ENCODE measurements at places on chromosomes 12 and 14. TPM values are rescaled to one million over a fixed set of nuclear protein-coding genes. Genes with fewer than 3 reads are reported as not detected.

DNA sequence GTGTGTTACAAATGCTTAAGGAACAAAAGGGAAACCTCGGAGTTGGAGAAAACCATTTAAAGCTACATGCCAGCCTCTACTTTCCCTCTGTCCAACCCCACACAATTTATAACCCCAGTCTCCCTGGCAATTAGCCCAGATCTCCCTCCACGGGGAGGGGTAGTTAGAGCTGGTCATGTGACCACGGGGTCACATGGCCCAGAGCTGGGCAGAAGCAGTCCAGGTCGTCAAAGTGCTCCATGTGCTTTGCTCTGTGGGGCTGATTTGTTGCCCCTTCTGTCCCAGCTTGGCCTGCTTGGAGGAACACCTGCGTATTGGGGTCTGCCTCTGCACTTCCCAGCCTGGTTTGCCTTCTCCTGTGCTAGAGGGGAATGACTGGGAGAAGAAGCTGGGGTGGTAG lies 219.1 kb downstream of the RBM19 start:
- no peak overlapping the region for H3K27ac ChIP-seq
- DNase-seq, result no peak
- H3K36me3 ChIP-seq, result peaks cover 10% of the 10 kb centered on the region
- H3K4me1 ChIP-seq, result no peaks in the 10 kb centered on the region
- no peak overlapping the region for H3K4me3 ChIP-seq
- H3K27me3 ChIP-seq, result peaks cover 75% of the 10 kb centered on the region

The TUNAR gene
- total RNA-seq, result 36.3 TPM

GRCh38 chr14:85590784-85591183 lies 60.8 kb downstream of the FLRT2 start:
- 0 out of 2 replicates have a peak, but pooled peaks cover 3% of the 10 kb centered on the region for H3K36me3 ChIP-seq
- no peak for DNase-seq
- H3K4me1 ChIP-seq, result peaks cover 8% of the 10 kb centered on the region
- no peak overlapping the region for H3K4me3 ChIP-seq
- H3K27me3 ChIP-seq, result no peaks in the 10 kb centered on the region
- peak overlapping the region; percentile 88 for H3K27ac ChIP-seq

GRCh38 chr14:71165121-71166031 lies 258.1 kb downstream of the PCNX1 start:
- DNase-seq, result no peak
- H3K27me3 ChIP-seq, result no peaks in the 10 kb centered on the region
- H3K36me3 ChIP-seq, result peaks cover 5% of the 10 kb centered on the region
- H3K27ac ChIP-seq, result no peak overlapping the region

DNA sequence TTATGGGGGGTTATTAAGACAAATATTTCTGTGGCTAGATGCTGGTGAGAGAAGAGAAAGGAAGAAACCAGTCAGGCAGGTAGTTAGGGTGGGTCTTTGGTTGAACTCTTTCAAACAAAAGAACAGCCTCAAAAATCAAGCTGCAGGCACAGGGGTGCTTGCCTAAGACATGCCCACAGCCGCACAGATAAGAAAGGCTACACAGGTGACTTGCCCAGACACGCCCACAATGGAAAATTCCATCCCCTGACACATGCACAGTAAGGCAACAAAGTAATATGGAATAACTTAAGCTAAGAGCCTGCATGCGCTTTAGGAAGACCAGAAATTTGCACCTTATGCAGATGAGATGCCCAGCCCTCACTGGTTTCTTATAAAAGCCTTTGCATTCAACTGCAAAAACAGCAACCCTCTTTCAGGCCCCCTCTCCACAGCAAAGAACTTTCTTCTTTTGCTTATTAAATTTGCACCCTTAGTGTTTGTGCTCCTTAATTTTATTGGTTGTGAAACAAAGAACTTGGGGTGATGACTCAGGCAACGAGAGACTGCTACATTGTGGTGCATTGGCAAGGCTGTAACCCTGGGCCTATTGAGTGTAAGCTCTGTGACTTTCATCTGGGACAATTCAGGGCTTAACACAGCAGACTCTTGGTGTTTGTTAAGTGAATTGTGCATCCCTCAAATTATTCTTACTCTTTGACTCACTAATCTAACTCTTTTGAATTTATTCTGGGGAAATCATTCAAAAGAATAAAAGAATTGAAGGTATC lies 149.4 kb downstream of the RPAP3 start:
- H3K4me3 ChIP-seq, result no peak overlapping the region
- H3K27me3 ChIP-seq, result no peaks in the 10 kb centered on the region
- H3K27ac ChIP-seq, result peak overlapping the region; percentile 11
- H3K36me3 ChIP-seq, result peaks cover 37% of the 10 kb centered on the region
- DNase-seq, result no peak

The CALCOCO1 gene
- total RNA-seq, result 27.0 TPM

DNA sequence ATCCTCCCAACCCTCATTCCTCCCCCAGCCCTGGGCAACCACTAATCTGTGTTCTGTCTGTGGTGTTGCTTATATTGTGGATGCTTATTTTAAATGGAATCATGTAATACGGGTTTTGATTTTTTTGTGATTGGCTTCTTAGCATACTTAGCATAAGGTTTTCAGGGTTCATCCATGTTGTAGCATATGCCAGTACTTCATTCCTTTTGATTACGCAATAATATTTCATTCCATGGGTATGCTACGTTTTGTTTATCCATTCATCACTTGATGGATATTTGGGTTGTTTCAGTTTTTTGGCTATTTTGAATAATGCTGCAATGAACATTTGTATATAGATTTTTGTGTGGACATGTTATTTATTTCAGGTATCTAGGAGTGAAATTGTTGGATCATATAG lies 82.9 kb downstream of the TSPAN9 start:
- H3K27me3 ChIP-seq, result no peaks in the 10 kb centered on the region
- H3K4me3 ChIP-seq, result no peak overlapping the region
- H3K36me3 ChIP-seq, result peaks cover 23% of the 10 kb centered on the region
- DNase-seq, result no peak
- H3K27ac ChIP-seq, result no peak overlapping the region
- H3K4me1 ChIP-seq, result peaks cover 36% of the 10 kb centered on the region

DNA sequence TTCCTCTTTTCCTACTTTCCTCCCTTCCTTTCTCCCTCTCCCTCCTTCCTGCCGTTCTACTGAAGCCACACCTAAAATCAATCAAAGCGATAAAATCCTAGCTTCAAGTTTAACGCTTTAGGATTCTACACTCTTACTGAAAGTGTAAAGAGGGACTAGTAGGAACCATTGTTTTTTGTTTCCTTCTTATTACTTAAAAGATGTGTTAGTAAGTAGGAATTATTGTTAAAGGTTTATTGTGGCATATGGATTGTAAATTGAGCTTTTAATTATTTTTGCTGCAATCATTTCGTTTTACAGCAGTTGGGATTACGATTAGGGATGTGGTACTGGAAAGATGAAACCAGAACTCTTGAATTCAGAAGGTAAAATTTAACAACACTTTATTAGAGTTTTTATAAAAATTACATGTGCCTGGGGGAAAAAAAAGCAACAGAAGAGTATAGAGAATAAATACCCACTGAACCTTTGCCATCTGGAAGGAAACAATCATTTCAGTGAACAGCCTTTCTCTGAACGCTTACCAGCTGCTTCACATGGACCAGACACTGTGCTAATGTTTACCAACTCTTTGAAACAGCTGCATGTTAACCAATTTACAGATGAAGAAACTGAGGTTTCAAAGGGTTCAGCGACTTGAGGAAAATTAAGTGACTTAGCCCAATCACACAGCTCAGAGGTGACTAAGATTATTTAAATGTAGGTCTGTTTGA lies 1.0 kb downstream of the PPP1R36 start:
- DNase-seq, result no peak
- peaks cover 31% of the 10 kb centered on the region for H3K27me3 ChIP-seq
- no peaks in the 10 kb centered on the region for H3K36me3 ChIP-seq
- peak overlapping the region; percentile 62 for H3K4me3 ChIP-seq
- H3K4me1 ChIP-seq, result peaks cover 21% of the 10 kb centered on the region

The TSHR gene
- total RNA-seq, result not detected

- no peak for DNase-seq
- H3K4me1 ChIP-seq, result peaks cover 31% of the 10 kb centered on the region
Observed at GRCh38 chr12:76085520-76085868, 1.0 kb upstream of the NAP1L1 start.

- no peaks in the 10 kb centered on the region for H3K4me1 ChIP-seq
- DNase-seq, result no peak
- no peaks in the 10 kb centered on the region for H3K36me3 ChIP-seq
- H3K4me3 ChIP-seq, result no peak overlapping the region
Observed at GRCh38 chr14:75495882-75496281, 26.4 kb upstream of the BATF start.

- no peak overlapping the region for H3K4me3 ChIP-seq
- peaks cover 8% of the 10 kb centered on the region for H3K4me1 ChIP-seq
- peaks cover 38% of the 10 kb centered on the region for H3K36me3 ChIP-seq
- H3K27ac ChIP-seq, result no peak overlapping the region
- no peaks in the 10 kb centered on the region for H3K27me3 ChIP-seq
Observed at GRCh38 chr12:66508025-66508424, 170.9 kb downstream of the GRIP1 start.

The PGAM5 gene
- 81.0 TPM for total RNA-seq

The ENDOU gene
- not detected for total RNA-seq

DNA sequence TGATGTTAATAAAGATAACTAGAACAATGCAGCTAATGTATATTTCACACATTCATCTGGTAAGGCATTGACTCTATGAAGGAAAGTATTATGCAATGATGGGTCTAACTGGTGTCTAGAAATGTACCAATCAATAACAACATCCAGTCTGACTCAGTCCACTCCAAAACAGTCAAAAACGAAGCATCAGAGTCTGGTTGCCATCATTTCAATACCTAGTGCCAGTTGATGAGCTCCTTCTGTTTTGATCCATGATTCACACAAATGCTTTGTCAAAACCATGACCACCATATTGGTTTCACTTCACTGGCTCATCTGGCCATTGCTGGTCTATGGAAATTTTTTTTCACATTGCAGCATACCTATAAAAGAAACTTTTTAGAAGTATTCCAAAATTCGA lies 747.2 kb upstream of the TMEM132C start:
- H3K36me3 ChIP-seq, result peaks cover 8% of the 10 kb centered on the region
- no peak overlapping the region for H3K4me3 ChIP-seq
- H3K27me3 ChIP-seq, result no peaks in the 10 kb centered on the region

DNA sequence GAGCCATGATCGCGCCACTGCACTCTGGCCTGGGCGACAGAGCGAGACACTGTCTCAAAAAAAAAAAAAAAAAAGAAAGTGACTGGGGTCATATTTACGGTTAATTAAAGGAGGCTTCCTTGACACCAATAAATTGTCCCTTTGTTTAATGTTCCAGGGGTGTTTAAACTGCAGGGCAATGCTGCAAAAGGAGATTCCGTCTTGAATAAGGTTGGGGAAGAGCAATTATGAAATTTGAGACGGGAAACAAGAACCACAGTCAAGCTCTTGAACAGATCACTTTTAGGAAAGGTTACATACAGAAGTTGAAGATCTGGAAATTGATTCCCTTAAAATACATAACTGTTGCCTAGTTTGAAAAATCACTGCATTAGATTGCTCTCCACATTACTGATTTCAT lies 292.9 kb downstream of the DAD1 start:
- H3K4me3 ChIP-seq, result no peak overlapping the region
- H3K36me3 ChIP-seq, result no peaks in the 10 kb centered on the region
- no peaks in the 10 kb centered on the region for H3K27me3 ChIP-seq

The EIF2S3B gene
- total RNA-seq, result 1.0 TPM

DNA sequence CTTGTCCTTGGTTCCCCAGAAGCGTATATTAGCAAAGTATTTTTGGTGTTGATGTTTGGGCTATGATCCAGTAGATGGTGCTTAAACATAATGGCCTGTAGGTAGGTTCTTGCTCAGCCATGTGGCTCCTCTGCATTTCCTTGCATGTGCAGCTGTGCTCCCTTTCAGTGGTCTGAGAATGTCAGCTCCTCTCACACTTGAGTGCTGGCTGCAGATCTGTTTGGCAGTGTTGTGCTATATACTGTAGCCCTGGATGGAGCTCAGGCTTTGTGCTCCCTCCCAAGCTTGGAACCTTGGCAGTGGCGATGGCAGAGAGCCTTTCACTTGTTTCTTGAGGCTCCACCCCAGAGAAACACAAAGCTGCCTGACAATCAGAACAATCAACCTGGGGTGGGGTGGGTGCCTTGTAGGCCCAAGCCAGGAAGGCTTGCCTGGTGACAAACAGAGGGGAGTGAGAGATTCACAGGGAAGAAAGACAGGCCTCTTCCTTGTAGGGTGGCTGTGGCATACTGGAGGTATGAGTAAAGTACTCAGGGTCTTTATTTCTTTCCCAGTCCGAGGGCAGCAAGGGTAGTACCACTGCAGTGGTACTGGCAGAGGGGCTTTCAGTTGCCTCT lies 255.3 kb downstream of the RAD51B start:
- no peaks in the 10 kb centered on the region for H3K27me3 ChIP-seq
- peaks cover 17% of the 10 kb centered on the region for H3K36me3 ChIP-seq
- H3K4me3 ChIP-seq, result no peak overlapping the region
- H3K4me1 ChIP-seq, result peaks cover 21% of the 10 kb centered on the region

The GPRC5A gene
- 1.3 TPM for total RNA-seq

The RNASE1 gene
- total RNA-seq, result 6.2 TPM

DNA sequence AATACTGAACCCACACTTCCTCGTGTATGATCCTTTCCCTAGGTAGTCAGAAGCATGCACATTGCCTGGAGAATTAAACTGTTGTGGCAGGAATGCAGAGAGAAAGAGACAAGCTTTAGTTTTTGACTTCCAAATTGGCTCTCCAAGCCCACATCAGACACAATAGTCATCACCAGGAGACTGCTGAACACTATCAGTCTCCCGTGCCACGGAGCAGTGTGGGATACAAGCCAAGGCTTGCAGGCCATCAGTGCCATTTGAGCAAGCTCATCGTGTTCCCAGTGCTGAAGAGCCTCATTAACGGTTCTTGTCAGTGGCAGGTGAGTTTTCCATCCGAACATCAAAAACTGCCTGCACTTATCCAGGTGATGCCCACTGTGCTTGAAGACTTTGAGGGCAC lies 410.8 kb downstream of the NAV3 start:
- no peak for DNase-seq
- no peak overlapping the region for H3K4me3 ChIP-seq
- H3K4me1 ChIP-seq, result peaks cover 65% of the 10 kb centered on the region

DNA sequence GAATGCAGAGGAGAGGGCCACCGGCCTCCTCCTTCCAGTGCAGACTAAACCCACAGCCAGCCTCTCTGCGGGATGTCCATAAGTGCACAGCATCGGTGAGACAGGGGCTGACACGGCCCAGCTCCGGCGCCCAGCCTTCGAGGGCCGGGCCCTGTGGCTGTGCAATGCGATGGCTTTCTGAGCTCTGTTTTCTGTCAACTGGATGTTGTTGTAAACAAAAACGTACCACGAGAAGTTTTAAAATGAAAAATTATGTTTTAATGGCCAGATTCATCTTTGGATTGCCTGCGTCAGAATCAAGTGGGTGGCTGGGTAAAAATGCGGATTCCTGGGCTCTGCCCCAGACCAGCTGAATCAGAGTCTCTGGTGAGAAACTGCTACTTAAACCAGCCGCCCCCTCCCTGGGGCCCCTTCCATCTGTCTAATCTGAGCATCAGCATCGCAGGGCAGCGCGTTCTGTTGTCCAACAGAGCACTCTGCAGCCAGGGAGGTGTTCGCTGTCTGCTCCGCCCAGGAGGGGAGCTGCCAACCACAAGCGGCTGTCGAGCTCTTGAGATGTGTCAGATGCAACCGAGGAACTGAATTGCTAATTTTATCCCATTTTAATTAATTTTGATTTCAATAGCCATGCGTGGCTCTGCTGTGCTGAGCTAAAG lies 133.4 kb downstream of the RFLNA start:
- no peak overlapping the region for H3K4me3 ChIP-seq
- peak overlapping the region; percentile 43 for H3K27ac ChIP-seq
- peaks cover 40% of the 10 kb centered on the region for H3K36me3 ChIP-seq
- peaks cover 3% of the 10 kb centered on the region for H3K4me1 ChIP-seq

The FOXN4 gene
- total RNA-seq, result 0.37 TPM

GRCh38 chr12:107397890-107398500 lies 287.6 kb upstream of the PWP1 start:
- H3K4me3 ChIP-seq, result no peak overlapping the region
- no peaks in the 10 kb centered on the region for H3K36me3 ChIP-seq
- no peak overlapping the region for H3K27ac ChIP-seq
- peak; percentile 14 for DNase-seq
- H3K4me1 ChIP-seq, result peaks cover 55% of the 10 kb centered on the region
